ENCODE measurements at places on chromosomes 2 and 18. TPM values are rescaled to one million over a fixed set of nuclear protein-coding genes. Genes with fewer than 3 reads are reported as not detected.
A peak's percentile ranks its signal among the peaks of the same experiment; 100 is the strongest.

- no peak for DNase-seq
These were observed 47.1 kb downstream of the ANKMY1 start for GRCh38 chr2:240510513-240511210.

UGT1A10 gene
- not detected for total RNA-seq

DNA sequence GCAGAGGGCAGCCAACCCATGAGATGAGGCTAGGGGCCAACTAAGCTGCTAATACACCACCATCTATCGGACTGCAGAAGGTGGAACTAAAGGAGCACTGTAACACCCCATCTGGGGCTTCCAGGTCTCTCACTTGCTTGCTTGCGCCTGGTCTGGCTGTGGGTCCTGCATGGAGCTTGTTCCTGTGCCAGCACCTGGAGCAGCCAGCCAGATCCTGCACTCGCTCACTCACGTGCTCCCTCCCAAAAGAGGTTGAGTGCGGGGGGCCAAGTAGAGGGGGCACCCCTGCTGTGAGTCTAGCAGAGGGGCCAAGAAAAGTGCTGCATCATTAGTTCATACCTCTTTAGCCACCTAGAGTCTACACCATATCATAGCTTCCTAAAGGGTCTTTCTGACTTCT is 250.9 kb downstream of the LRRTM4 start:
- DNase-seq: no peak

GRCh38 chr2:195984923-195985726 is 83.5 kb downstream of the DNAH7 start:
- DNase-seq: no peak

- DNase-seq: no peak
These were observed 63.0 kb upstream of the ACSL3 start for GRCh38 chr2:222797871-222798270.

DNA sequence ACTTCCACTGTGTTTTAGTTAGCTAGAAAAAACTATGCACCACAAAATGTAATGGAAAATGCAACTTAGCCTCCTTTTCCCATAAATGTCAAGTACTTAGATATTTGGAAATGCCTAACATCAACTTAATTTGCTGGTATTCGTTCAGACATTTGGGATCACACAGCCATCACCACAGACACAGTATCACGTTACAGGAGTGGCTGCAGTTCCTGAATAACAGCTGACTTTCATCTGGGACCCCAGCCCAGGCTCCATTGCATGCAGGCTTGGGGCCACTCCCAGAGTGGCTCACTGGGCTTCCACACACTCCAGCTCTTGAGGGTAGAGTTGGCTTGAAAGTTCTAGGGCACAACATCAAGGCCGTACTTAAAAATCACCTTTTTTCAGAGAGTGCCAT is 9.3 kb downstream of the TMEM182 start:
- no peak for DNase-seq

GRCh38 chr2:103656558-103656957 is 894.7 kb downstream of the TMEM182 start:
- DNase-seq: no peak

GRCh38 chr2:26670931-26671460 is 21.5 kb upstream of the KCNK3 start:
- DNase-seq: no peak

IL36A gene
- not detected for total RNA-seq

DNA sequence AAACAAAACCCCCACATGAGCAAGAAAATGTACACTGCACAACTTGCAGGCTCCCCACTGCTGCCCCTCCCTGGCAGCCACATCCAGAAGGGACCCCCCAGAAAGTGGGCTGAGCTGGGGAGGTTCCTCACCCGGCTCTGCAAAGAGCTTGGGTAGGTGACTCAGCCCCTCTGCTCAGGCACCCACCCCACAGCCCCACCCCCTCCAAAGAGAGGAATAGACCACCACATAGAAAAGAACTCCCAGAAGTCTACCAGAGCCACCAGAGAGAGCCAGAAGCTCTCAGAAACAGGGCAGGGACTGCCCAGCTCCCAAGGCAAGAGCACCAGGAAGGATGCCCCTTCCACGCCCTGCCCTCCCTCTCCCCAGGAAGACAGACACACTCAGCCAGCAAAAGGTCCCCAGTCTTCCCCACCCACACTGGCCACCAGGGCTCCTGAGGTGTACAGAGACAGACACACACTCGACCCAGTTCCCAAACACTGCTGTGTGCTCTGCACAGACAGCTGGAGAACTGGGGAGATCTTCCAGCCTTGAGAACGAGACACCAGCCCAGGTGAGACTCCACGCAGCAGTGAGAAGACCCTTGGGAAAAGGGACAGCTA is 28.2 kb downstream of the BIN1 start:
- no peak for DNase-seq

- DNase-seq: peak; percentile 72
These were observed 50.9 kb downstream of the HS1BP3 start for GRCh38 chr2:20599861-20600461.

EPB41L3 gene
- 5.8 TPM for total RNA-seq

GRCh38 chr18:3514312-3515216 is 64.6 kb downstream of the TGIF1 start:
- peak; percentile 83 for DNase-seq

- DNase-seq: peak; percentile 76
These were observed 74.7 kb upstream of the MGAT4A start for GRCh38 chr2:98805412-98806171.

- DNase-seq: no peak
These were observed 48.6 kb upstream of the DAPL1 start for GRCh38 chr2:158746488-158746887.

- DNase-seq: no peak
These were observed 157.7 kb downstream of the CCDC178 start for GRCh38 chr18:33282709-33283333.

- peak; percentile 62 for DNase-seq
These were observed 68.0 kb downstream of the RBMS1 start for GRCh38 chr2:160425434-160426151.

MLPH gene
- total RNA-seq: 121 TPM

DNA sequence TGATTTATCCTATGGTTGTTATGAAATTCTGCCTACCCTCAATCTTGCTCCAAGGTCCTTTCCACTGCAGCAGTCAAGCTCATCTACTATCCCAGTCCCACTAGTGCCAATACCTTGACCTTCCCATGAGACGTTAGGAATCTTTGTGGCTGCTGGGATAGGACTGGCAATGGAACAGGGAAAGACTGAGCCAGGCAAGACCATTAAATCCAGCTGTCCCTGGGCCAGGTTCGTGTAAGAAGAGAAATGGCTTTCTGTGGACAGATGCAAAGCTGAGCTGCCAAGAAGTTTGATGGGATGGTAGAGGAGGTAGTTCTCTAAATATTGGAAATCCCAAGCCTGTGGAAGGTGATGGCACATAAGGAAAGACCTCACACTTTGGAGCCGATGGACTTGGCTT is 50.1 kb upstream of the TMEM17 start:
- no peak for DNase-seq

DNA sequence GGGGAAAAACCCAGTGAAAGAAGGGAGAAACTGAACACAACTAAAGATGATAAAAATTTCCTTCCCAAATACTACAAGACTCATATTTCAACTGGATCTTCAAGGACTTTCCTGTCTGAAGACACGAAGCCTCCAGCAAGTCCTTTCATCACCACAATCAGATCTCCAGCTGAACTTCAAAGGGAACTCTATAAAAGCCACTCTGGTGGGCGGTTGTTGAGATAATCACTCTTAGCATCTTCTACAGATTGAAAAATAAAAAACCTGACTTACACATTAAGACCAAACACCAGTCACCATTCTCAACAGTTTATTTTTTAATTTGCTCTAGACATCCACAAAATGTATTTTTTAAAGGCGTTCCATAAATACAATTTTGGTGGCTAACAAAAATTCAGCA is 4.4 kb downstream of the REV1 start:
- DNase-seq: no peak

MYL1 gene
- total RNA-seq: not detected

- DNase-seq: no peak
These were observed 167.9 kb downstream of the CTIF start for GRCh38 chr18:48706731-48707130.

Measured in RPMI7951 (cell line).